ENCODE measurements at places on chromosomes 6 and 20.

- DNase-seq, result no peak
These were observed 216.5 kb upstream of the FLRT3 start for GRCh38 chr20:14553774-14554534.

GRCh38 chr20:63885264-63886053 is 9.5 kb upstream of the DNAJC5 start:
- DNase-seq, result no peak

DNA sequence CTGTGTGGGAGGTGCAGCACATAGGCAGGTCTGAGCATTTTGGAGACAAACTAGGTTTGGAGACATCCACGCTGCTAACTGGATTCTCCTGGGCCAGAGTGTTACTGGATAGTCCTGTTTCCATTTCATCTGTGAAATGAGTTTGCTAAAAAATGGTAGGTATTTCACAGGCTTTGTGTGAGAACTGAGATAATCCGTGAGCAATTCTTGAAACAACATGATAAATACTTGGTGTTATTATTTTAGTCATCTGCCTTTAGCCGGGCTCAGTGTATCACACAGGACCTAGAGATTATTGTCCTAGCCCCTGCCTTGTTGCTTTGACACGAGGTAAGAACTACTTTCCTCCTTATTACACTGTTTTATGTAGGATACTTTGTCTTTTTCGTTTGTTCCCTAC is 63.0 kb downstream of the PRR18 start:
- DNase-seq, result no peak

DNA sequence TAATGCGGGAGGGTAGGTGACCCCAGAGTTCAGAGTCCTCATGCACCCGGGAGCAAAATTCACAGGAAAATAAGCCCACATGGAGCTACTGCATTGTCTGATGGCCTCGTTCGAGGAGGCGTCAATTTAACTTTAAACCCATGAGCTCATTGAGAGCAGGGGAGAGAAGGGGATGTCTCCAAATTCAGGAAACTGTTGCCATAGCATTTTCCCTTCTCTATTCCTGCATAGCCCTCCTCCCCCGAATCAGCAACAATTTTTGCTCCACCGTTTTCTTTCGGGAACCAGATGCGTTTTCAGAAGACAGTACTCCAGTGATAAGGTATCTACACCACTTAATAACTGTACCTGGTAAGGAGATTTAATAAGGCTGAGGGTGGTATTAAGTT is 324 bp upstream of the LAMP5 start:
- DNase-seq, result no peak

GRCh38 chr20:64130876-64131275 is 23.5 kb upstream of the NPBWR2 start:
- no peak for DNase-seq

DNA sequence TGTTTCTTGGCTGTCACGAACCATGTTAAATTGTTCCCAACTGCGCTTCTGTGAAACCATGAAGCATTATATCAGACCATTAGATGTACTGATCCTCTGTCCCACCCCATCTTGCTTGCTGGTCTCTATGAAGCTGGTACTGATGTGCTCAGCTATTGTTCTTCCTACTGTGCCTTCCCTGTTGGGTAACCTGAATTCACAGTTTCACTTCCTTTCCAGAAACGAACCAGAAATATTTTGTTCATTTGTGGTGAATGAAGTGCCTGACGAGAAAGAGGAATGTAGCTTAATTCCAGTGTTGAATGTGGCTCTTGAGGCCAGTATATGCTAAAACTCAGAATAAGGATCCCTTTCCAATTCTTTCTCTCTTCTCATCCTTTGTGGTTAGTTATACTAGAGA is 58.1 kb upstream of the SNAP91 start:
- DNase-seq, result no peak

DNA sequence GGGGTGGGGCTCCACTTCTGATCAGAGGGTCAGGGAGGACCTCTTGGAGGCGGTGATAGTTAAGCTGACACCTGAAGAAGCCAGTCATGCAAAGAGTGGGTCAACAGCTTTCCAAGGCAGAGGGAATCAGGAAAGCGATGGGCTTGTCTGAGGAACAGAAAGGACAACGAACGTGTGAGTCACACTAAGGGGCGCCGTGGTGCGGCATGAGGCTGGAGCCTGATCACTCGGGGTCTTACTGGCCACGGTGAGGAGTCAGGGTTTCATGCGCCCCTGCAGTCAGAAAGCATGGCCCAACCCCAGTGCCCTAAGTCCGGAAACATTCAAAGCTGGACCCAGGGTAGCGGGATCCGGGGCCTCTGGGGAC is 50.6 kb upstream of the SLC32A1 start:
- peak; percentile 6 for DNase-seq

- DNase-seq, result no peak
These were observed 88.1 kb upstream of the STMND1 start for GRCh38 chr6:17013701-17014100.

- no peak for DNase-seq
These were observed 65.9 kb downstream of the PKIB start for GRCh38 chr6:122676146-122676545.

GRCh38 chr6:38107073-38107472 is 287.5 kb downstream of the ZFAND3 start:
- DNase-seq, result no peak

- no peak for DNase-seq
These were observed 20.9 kb upstream of the PNPLA1 start for GRCh38 chr6:36248980-36249379.

GRCh38 chr6:167856999-167857660 is 30.4 kb downstream of the AFDN start:
- no peak for DNase-seq

GRCh38 chr20:38032585-38033329 is 499 bp downstream of the TTI1 start:
- DNase-seq, result no peak

- DNase-seq, result no peak
These were observed 21.9 kb downstream of the BCAS1 start for GRCh38 chr20:54048481-54048880.

DNA sequence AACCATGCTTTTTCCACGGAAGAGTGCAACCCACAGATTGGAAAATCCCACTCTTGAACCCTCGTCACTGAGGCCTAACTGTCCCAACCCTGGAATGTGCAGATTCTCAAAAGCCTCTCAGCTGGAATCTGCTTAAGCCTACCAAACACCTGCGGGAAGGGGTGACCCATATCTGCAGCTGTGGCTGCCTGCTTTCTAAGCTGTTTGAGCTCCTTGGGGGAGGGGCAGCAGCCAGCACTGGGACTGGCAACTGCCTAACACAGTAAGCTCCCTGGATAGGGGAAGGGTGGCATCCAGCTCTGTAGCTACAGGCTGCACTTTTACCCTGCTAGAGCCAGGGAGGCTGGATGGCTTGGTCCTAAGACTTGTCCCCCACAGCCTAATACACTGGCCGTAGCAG is 579.6 kb downstream of the COL12A1 start:
- no peak for DNase-seq

GRCh38 chr6:152648105-152648504 is 10.9 kb upstream of the SYNE1 start:
- DNase-seq, result no peak

- DNase-seq, result no peak
These were observed 1371.5 kb downstream of the EPHA7 start for GRCh38 chr6:92047860-92048259.

GRCh38 chr20:47773371-47773786 is 11.9 kb downstream of the SULF2 start:
- no peak for DNase-seq

- DNase-seq, result no peak
These were observed 116.8 kb downstream of the CHD6 start for GRCh38 chr20:41501376-41501775.

DNA sequence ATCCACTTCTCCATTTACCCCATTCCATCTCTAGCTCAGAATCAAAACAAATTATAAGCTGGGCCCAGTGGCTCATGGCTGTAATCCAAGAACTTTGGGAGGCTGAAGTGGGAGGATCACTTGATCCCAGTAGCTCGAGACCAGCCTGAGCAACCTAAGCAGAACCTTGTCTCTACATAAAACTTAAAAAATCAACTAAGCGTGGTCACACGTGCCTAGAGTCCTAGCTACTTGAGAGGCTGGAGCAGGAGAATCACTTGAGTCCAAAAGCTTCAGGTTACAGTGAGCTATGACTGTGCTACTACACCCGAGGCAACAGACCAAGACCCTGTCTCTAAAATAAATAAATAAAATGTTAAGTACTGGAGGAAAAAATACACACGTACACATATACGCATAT is 74.7 kb upstream of the RUNX2 start:
- no peak for DNase-seq

DNA sequence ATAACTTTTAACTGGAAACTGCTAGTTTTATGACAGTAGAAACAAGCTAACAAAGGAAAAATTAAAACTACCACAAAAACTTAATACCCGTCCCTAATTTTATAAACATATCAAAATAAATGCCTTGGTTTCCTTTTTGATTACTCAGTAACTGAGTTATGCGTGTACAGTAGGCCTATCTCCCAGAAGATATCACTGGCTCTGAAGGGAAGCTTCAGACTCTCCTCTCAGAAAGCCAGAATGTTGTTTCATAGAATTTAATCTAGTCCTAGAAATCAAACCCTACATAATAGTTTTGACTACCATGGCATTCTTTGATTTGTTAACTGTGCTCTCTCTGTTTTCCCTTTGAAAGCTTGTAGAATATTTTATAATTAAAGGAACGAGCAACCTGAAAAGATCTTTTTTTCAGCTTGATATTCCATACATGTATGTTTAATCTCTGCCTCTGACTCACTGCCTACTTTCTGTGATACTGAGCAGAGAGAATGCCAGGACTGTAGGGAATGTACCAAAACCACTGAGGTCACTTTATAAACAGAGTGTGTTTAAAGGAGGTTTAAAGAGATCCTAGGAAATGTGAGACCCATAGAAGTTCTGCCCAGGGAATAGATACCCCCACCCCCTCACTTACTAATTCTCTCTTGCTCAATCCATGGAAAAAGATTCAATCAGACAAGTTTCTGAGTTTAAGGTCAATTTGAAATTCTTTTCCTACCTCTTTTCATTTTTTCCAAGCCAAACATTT is 311.5 kb downstream of the HDGFL1 start:
- DNase-seq, result no peak

- no peak for DNase-seq
These were observed 122.8 kb upstream of the B3GAT2 start for GRCh38 chr6:71079677-71080076.

- DNase-seq, result no peak
These were observed 16.4 kb upstream of the IGF2R start for GRCh38 chr6:159952289-159953005.

GRCh38 chr6:55046869-55047422 is 127.4 kb upstream of the HCRTR2 start:
- DNase-seq, result no peak

- no peak for DNase-seq
These were observed 18.0 kb downstream of the ATP9A start for GRCh38 chr20:51750037-51750769.

GRCh38 chr6:3438190-3439167 is 18.4 kb downstream of the SLC22A23 start:
- no peak for DNase-seq

DNA sequence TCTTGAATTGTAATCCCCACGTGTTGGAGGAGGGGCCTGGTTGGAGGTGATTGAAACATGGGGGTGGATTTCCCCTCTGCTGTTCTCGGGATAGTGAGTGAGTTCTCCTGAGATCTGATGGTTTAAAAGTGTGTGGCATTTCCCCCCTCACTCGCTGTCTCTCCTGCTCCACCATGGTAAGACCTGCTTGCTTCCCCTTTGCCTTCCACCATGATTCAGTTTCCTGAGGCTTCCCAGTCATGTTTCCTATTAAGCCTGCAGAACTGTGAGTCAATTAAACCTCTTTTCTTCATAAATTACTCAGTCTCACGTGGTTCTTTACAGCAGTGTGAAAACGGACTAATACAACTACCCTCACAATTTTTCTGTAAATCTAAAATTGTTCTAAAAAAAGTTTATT is 26.8 kb upstream of the FAM184A start:
- DNase-seq, result no peak

DNA sequence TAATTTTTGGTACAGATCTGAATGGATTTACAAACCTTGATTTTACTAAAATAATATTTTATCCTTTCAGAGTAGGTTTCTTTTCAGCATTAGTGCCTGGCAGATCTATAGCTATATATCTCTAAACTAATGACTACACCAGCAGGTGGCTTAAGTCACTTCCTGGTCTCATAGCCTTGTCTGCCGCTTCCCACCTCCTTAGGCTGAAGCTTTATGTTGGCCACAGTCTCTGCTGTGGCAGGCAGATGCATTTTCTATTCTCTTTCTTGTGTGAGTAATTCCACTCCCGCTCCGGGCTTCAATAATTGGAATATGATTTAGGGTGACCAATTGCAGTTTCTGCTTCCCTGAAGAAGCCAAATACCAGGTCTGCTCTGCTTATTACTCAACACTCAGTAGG is 226.8 kb upstream of the HS3ST5 start:
- DNase-seq, result no peak

DNA sequence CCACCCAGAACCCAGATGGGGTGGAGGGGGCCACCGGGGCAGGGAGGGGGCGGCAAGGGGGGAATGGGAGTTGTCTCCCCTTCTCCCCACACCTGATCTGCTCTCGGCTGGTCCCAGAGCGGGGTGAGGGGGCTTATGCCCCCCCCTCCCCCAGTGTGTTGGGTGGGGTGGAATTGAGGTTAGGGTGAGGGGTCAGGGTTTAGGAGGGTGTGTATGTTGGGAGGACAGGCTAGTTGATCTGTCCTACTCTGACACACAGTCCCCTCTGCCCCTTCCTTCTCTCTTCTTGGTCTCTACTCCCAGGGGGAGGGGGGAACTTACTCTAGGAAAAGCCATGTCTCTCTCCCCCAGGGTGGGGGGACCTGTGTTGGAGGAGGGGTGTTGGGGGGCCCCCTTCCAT is 1.9 kb upstream of the ZBTB9 start:
- DNase-seq, result no peak

DNA sequence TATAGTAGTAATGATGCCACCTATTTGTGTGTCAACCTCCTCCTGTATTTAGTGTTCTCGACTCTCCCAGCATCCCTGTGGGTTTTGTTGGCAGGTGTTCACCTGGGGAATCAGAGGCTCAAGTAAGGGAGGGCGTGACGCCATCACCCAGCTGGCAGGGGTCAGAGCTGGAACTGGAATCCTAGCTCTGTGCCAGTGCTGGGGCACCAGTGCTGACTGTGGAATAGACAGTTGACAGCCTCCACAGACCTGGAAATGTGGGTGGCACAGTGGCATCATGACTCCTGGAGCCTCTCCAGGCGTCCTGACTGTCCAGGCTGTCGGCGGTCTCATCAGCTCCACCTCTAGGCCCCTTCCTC is 102.8 kb downstream of the SYCP2 start:
- no peak for DNase-seq

DNA sequence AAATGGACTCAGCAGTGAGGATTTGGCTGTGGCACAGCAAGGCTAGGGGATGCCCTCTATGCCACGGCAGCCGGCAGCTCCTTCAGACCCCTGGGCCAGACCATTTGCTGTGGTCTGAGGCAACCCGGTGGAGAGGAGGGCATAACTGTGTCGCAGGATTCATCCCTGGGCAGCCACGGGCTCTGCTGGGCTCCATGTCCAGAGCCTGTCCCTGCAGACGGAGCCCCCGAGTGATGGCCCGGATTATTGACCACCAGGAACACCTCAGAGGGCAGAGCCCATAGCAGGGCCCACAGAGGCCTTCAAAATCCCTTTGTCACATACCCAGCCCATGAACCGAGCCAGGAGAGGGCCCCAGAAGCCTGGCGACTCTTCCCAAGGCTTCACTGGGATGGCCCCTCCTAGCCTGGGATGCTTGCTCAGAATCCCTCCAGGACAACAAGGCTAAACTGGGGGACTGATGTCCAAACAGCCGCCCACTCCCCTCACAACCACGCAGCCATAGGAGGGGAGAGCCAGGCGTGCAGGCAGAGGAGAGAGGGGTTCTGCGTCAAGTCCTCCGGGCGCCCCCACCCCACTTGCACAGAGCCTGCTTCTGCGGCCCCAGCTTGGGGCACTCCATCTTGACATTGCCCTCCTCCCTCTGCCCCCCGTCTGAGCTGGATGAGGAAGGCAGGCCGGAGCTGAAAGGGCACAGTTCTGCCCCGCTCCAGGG is 68.2 kb upstream of the AFDN start:
- DNase-seq, result no peak

Measured in CD4-positive, alpha-beta T cell treated with Interleukin-6 for 4 hours (primary cell).